ENCODE measurements at places on chromosomes 11 and 22. TPM values are rescaled to one million over a fixed set of nuclear protein-coding genes. Genes with fewer than 3 reads are reported as not detected.

The SGSM1 gene
- 0.03 TPM for polyA plus RNA-seq

The SYCE3 gene
- not detected for polyA plus RNA-seq

The MMP8 gene
- 0.03 TPM for polyA plus RNA-seq

The MYEOV gene
- polyA plus RNA-seq, result 0.09 TPM

Measured in psoas muscle (tissue), 8 donors.